Stimulated activated CD4-positive, alpha-beta T cell treated with anti-CD3 and anti-CD28 coated beads, TNF-alpha, amount 100 ng/mL, for 1 hour (primary cell): ENCODE measurements at places on chromosomes 4 and X.

DNA sequence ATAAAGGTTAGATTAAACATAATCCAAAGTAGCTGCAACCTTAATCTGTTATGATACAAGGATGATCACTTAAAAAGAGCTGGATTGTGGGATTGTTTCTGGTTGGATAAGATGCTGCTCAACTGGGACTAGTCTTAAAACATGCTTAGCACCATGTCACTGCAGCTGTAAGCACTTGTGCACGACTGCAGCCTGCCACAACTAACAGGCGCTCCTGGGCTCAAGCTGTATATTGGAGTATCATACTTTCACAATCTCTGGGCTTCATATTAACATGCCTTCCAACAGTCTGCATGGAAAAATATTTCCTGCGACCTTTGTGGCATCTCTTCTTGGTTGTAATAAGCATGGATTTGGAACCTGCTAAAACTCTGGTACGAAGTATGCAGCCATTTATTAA, 493.0 kb upstream of the PITX2 start:
- DNase-seq, result no peak

DNA sequence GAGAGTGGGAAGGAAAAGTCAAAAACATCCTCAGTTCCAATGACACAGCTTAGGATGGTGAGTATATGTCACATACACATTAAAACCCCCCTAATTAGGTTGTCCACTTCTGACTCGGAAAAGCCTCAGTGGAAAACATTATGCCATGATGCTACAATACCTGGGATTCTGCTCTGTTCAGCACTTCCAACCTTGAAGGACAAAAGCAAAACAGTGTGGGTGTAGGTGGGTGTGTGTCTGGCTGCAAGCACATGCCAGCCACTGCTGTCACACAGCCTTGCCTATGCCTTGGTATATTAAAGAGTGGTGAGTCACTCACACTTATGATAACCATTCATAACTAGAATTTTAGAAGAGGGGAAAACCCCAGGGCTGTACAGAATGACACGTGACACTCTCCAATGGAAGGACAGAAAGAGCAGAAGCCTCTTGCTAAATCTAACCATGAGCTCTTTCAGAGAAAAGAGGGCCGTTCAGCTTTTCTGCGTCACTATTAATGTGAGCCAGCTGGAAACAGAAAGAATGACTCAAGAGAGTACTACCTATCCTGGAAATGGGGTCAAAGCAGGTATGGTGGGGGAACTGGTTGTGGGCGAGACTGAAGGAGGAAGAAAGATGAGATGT, 159.6 kb downstream of the TET2 start:
- DNase-seq, result no peak

- DNase-seq, result no peak
Observed at GRCh38 chr4:37015391-37015790, 229.2 kb upstream of the NWD2 start.

- no peak for DNase-seq
Observed at GRCh38 chr4:127120441-127121090, 512.2 kb upstream of the INTU start.

DNA sequence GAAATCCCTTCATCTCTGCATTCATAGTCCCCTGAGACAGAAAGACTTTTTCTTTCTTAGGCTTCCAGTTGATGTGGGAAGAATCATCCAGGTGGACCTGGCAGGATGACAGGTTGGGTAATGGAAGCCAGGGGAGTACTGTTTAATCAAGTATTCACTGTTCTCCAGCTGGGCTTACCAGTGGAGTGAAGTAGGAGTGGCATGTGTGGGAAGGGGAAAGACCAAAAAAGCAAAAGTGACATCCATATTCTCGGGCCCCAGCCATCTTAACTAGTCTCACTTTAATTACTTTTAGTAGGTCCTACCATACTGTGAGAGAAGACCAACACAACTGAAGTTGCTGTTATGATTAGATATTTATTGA, 18.5 kb downstream of the VSIG4 start:
- DNase-seq, result no peak

DNA sequence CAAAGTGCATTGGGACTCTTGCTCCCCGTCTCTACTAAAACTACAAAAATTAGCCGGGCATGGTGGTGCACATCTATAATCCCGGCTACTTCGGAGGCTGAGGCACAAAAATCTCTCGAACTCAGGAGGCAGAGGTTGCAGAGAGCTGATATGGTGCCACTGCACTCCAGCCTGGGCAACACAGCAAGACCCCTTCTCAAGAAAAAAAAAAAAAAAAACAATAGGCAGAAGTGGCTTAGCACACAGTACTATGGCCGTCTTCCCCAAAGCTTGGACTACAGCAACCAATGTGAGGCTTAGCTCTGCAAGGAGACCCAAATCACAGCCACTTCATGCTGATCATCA, 162.8 kb upstream of the PRDX4 start:
- DNase-seq, result no peak

DNA sequence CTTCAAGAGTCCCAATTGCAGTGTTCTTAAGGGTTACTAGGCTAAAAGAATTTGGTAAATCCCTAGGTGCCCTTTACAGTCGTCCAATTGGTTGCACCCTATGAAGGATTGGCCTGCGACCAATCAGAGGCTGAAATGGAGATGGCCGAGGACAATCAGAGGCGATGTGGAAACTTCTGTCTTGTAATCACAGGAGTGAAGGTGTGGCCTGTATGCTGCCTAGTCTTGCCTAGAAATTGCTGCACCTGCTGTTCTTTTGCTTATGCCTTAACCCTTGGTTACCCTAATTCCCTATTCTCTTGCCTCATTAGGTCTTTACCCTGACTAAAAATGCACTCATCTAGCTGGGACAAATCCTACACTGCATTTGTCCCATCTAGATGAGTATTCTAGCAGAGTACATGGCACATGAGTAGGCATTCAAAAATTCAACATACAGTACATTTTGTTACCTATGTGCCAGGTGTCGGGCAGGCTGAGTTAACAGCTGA, 1.0 kb upstream of the DCK start:
- DNase-seq, result no peak

DNA sequence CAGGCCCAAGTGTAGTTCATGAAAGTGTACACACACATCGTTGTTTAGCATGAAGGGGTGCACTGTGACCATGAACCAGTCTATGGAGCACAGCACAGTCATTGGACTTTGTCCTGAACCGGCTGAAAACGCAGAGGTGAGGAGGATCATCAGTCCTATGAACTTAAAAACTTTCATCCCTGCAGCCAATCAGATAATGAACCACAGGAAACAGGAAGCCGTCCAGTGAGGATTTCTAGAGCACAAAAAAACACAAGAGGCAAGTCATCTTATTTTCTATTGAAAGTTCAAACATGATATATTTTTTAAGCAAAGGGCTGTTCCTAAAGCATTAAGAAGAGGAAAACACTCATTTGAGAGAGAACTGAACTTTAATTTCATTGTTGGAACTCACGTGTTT, 91.8 kb downstream of the PLAC1 start:
- no peak for DNase-seq

DNA sequence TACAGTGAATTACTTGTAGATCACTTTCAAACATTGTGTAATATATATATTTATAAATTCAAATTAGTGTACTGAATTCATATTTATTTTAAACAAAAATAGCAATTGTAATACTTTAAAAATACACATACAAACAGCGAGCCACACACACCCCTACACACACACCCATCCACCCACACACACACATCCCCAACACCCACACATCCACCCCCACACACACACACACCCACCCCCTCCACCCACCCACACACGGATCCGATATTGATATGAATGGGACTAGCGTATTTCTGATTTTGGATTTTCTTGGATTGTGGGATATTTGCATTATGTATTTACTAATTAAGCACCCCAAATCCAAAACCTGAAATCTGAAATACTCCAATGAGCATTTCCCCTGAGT, 451.2 kb downstream of the PCDH7 start:
- no peak for DNase-seq

GRCh38 chrX:13167481-13168231, 123.2 kb upstream of the FAM9C start:
- DNase-seq, result no peak

DNA sequence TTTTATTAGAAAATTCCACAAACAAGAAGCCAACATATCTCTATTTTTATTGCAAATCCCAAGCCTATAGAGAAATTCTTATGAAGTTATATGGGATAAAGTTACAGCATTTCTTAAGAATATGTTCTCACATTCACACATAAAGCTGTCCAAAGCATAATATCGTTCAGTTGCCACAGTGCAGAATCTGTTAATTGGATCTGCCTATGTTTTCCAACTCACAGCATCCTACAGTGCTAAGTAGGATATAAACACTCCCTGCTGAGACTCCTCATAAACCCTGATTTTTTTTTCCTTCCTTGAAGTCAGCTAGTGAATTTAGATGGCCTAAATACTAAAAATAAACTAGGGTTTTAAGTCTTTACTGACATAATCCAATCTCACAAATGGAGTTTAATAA, 307.9 kb downstream of the PDGFC start:
- DNase-seq, result no peak

DNA sequence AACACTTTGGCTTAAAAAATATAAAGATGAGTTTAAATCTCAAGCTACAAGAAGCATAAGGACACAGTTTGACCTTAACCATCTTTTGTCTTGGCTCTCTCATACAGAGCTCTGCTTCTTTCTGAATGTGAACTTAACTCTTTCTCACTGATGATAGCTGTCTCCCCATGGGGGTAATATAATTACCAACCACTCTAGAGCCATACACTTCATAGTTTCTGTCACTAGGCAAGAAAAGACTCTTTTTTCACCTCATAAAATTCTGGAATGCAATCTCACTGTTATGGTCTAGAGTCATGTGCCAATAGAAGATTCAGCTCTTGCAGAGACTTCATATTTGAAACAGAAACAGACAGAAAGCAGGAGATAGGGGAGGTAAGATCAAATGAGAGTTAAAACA, 481.7 kb upstream of the AGA start:
- no peak for DNase-seq

DNA sequence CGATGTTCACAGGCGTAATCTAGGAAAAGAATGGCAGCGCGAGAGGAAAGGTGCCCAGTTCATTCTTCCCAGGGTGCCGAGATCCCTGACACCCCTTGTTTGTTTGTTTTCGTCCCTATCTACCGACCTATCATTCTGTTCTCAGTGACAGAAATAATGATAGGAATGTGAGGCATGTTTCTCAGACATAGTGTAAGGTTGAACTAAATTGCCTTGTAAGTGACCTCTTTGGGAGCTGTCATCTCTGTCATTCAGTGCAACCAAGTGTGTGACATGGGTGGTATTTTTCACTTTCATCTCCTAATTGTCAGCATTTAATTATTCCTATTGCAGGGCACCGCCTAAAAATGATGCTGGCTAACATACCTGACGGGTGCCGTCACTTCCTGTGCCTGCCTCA, 24.4 kb downstream of the CLDN22 start:
- DNase-seq, result no peak

GRCh38 chrX:72475952-72476668, 96.5 kb downstream of the HDAC8 start:
- DNase-seq, result no peak

GRCh38 chrX:30570505-30570904, 7.1 kb downstream of the TASL start:
- DNase-seq, result no peak

- DNase-seq, result no peak
Observed at GRCh38 chr4:23584024-23584423, 305.8 kb downstream of the PPARGC1A start.

DNA sequence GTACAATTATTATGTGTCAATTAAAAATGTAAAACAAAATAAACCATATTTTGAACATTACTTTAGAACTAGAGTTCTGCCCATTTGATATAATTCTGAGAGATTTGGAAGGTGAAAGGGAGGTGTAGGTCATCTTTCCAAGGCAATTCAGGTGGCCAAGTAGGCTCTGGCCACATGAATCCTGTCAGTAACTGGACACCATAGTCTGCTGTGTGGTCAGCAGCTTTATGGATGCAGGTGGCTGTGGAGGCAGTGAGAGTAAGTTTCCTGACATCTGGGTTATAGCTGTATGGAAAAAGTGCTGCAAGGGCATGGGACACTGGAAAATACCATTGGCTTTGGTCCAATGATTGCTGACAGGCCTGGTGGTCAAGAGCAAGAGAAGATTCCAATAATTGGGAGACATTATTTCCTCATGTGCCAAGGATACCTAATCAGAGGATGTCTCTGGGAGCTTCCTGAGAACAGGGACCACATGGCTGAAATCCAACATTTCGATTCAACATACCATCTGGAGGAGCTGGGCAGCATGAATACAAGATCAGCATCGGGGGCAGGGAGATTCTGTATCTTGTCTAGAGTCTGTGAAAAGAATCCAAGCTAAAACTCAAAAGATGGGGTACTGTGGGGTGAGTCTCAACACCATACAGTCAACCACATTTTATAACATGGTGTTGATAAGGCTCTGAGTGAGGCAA, 523.1 kb downstream of the MID1IP1 start:
- DNase-seq, result no peak

GRCh38 chr4:7787067-7787466, 152.6 kb downstream of the AFAP1 start:
- DNase-seq, result no peak

- DNase-seq, result no peak
Observed at GRCh38 chr4:189221691-189222090, 719.0 kb upstream of the FRG1 start.

GRCh38 chr4:6534618-6535328, 40.2 kb upstream of the MAN2B2 start:
- no peak for DNase-seq

GRCh38 chr4:177569434-177569833, 127.2 kb upstream of the AGA start:
- DNase-seq, result no peak

- DNase-seq, result no peak
Observed at GRCh38 chr4:84032372-84032771, 466.7 kb downstream of the NKX6-1 start.

DNA sequence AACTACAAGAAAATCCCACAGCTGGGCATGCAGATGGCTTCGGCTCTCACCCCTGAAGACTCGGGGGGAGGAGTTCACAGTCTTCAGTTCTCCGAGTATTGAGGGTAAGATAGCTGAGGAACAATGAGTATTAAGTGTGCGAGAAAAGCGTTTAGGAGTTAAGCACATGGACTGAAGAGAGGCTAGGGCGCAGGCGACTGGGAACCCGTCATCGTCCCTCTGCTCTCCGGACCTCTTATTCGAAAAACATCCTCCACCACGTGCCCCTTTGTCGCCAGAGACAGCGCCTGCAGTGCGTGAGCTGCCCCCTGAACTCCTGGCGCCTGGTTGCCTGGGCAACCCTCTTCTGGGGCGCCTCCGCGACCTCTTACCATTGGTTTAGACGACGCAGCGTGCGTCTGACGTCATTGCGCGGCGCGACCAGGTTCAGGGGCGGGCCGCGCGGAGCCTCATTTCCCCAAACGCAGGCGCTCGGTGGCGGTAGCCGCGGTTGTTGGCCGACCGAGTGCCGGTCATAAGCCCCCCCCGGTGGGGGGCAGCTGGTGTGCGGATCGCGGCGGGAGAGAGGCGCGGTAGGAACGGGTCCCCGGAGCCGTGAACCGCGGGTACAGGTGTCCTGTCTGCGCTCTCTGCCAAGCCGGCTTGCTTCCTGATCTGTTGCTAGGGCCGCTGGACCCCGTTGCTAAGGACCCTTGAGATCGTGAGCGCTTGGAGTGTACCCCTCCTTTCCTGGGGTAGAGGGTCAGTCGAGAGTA, at the start of gene PACRGL:
Gene PACRGL (plus strand): TSS at position 452 of the 755 bp plus-strand sequence. CDS start 4,024 bp downstream, outside the sequence.
- peak; percentile 77 for DNase-seq

GRCh38 chr4:145452447-145453162, 29.0 kb upstream of the SMAD1 start:
- DNase-seq, result no peak

- DNase-seq, result no peak
Observed at GRCh38 chr4:127843704-127844600, 36.7 kb upstream of the PLK4 start.

- DNase-seq, result no peak
Observed at GRCh38 chr4:139761461-139761860, 95.8 kb downstream of the MGST2 start.

- no peak for DNase-seq
Observed at GRCh38 chr4:53161051-53161786, 204.6 kb downstream of the SCFD2 start.
